ENCODE measurements at places on chromosomes 7 and 10. TPM values are rescaled to one million over a fixed set of nuclear protein-coding genes. Genes with fewer than 3 reads are reported as not detected.

The TECTB gene
- not detected for total RNA-seq

The TAS2R4 gene
- not detected for total RNA-seq

The CYP26A1 gene
- total RNA-seq, result 0.30 TPM

The TAS2R41 gene
- not detected for total RNA-seq

The NEURL1 gene
- not detected for total RNA-seq

The NRCAM gene
- total RNA-seq, result 0.79 TPM

The CYP26C1 gene
- total RNA-seq, result not detected

The GHRHR gene
- total RNA-seq, result not detected

The STEAP4 gene
- not detected for total RNA-seq

The PDK4 gene
- 0.33 TPM for total RNA-seq

The PRPS1L1 gene
- total RNA-seq, result not detected

The LRIT1 gene
- not detected for total RNA-seq

The ZNF488 gene
- 0.07 TPM for total RNA-seq

The PHTF2 gene
- total RNA-seq, result 5.7 TPM

The OR6B1 gene
- not detected for total RNA-seq

The STRIP2 gene
- 1.3 TPM for total RNA-seq

The COMTD1 gene
- total RNA-seq, result 18.1 TPM

The GRM3 gene
- total RNA-seq, result not detected

The PAX4 gene
- total RNA-seq, result not detected

The MICU1 gene
- 49.8 TPM for total RNA-seq

The TBRG4 gene
- 82.0 TPM for total RNA-seq

The ACHE gene
- not detected for total RNA-seq

The MKLN1 gene
- 14.9 TPM for total RNA-seq

The ELFN1 gene
- 0.56 TPM for total RNA-seq

The HMX2 gene
- 6.0 TPM for total RNA-seq

The TSPAN33 gene
- total RNA-seq, result 7.0 TPM

The SDK1 gene
- not detected for total RNA-seq

The LRIT2 gene
- not detected for total RNA-seq

The VIPR2 gene
- total RNA-seq, result not detected

The ASZ1 gene
- not detected for total RNA-seq

Measured in MG63 (cell line).